ENCODE measurements at places on chromosomes 7 and 10.

DNA sequence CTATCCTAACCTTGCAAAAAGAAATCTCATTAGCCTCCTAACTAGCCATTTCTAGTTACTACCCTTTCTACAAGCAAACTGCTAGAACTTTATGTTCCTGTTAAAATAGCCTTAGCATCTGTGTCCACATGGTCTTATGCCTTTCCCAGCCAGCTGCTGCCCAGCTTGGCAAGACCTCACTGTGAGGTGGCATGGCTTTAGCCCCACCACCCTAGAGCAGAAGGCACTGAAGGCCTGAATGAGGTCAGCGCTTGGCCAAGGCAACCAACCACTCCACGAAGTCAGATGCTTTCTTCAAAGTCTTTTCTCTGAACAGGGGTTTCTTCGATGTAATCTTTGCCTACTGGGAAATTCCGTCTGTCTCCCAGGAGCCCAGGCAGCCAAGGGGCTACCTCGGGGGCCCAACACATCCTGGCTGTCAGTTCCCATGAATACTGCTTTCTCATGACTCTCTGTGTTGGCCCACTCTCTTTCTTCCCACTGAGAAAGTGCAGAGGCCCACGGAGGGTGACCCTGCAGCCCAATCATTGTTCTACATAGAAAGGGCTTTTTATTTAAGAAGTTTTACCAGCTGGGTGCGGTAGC lies 41.6 kb downstream of the POLR3A start:
- DNase-seq, result no peak

- peak; percentile 39 for DNase-seq
These were observed 38.3 kb downstream of the LYZL2 start for GRCh38 chr10:30591249-30591670.

DNA sequence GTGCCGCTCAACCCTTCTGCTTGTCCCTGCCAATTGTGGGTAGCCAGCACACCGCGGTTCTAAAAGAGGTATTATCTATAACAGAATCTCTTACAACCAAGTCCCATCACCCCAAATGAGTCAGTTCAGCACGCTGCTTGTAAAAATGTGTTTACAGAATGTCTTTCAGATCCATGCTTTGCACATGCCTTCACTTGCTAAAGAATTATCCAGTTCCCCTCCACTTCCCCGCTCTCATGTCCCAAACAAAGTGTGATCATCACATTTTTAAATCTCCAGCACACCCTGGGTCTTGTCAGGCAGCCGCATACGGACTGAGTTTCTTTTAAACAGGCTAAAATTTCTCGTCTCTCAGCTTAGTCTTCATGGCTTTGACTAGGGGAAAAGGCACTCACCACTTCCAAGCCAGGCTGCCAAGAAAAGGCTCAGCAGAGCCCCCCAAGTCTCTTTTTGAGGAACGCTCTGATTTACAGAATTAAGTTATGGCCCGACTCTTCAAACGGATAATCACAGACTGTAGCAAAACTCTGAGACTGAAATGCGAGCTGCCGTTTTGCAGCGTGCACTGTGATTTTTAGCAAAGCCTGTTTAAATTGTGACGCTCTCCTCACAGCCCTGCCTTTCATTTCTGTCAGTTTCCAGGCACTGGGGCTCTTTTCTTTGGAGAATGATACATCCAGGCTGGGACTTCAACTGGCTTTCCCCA lies 29.8 kb upstream of the FGFR2 start:
- no peak for DNase-seq

GRCh38 chr10:103542764-103543616 lies 49.5 kb downstream of the NEURL1 start:
- DNase-seq, result peak; percentile 20

DNA sequence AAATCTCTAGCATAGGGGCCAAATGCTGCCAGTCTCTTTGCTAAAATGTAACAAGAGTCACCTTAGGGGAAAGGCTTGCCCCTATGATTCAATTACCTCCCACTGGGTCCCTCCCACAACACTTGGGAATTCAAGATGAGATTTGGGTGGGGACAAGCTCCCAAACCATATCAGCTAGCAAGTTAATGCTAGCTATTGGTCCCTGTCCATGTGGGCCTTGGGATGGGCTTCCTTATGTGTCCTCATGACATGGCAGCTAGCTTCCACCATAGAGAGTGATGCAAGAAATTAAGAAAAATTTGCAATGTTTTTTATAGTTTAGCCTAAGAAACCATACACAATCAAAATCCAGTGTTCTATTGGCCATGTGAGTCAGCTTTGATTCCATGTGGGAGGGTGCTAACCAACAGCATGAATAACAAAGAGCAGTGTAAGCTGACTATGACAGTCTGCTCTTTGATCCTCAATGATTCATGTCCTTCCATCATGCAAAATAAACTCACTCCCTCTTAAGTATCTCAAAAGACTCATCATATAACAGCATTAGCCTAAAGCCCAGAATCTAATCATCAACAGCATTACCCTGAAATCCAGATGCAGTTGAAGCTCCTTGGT lies 21.7 kb upstream of the ZNF365 start:
- DNase-seq, result peak; percentile 30

GRCh38 chr7:77783545-77783944 lies 14.7 kb downstream of the TMEM60 start:
- no peak for DNase-seq
